ENCODE measurements at places on chromosomes 7 and 10.
A peak's percentile ranks its signal among the peaks of the same experiment; 100 is the strongest.

DNA sequence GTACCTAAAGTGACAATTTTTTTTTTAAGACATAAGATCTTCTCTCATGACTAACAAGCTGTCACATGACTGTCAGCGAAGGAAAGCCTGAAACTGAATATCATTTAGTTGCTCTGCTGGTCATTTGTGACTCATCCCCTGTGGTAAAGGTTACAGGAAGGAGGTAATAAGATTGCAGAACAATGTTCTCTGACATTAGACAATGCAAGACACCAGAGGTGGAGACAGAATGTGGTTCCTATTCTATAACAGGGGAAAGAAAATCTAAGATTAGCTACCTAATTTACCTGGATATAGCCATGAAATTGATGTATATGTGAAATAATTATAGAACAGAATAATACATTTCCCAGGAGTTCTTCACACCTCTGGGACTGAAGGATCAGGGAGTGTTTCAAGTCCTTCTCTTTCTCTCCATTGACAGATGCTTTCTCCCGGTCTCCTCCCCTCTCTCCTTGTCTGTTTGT, 47.7 kb downstream of the LRGUK start:
- DNase-seq: no peak

- DNase-seq: no peak
Observed at GRCh38 chr7:110507369-110507768, 583.6 kb upstream of the LRRN3 start.

- no peak for DNase-seq
Observed at GRCh38 chr10:47361293-47361692, 13.1 kb downstream of the RBP3 start.

DNA sequence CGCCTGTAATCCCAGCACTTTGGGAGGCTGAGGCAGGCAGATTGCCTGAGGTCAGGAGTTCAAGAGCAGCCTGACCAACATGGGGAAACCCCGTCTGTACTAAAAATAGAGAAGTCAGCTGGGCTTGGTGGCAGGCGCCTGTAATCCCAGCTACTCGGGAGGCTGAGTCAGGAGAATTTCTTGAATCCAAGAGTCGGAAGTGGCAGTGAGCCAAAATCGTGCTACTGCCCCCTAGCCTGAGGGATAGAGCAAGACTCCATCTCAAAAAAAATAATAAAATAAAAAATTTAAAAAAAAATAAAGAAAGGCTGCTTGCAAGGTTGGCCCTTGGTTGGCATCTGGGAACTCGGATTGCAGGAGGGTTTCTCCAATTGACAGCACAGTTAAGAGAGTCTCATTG, 221.6 kb downstream of the DGKI start:
- no peak for DNase-seq

DNA sequence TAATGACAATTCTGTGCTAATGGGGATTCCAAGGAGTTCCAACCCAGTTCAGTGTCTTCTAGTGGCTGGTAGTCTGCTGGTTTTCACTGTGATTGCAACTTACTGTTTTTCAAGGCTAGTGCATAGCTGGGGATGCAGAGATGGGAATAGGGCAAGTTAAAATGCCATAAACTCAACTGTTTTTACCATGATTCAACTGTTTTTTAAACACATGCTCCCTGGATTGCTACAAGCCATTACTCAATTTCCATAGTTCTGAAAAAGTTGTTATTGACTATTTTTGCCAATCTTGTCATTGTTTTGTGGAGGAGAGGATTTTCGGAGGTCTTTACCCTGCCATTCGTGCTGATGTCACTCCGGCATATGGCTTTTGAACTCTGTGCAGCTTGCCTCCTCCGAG, 245.3 kb downstream of the SUGCT start:
- no peak for DNase-seq

GRCh38 chr10:119209035-119209735, 1.8 kb downstream of the GRK5 start:
- peak; percentile 54 for DNase-seq

DNA sequence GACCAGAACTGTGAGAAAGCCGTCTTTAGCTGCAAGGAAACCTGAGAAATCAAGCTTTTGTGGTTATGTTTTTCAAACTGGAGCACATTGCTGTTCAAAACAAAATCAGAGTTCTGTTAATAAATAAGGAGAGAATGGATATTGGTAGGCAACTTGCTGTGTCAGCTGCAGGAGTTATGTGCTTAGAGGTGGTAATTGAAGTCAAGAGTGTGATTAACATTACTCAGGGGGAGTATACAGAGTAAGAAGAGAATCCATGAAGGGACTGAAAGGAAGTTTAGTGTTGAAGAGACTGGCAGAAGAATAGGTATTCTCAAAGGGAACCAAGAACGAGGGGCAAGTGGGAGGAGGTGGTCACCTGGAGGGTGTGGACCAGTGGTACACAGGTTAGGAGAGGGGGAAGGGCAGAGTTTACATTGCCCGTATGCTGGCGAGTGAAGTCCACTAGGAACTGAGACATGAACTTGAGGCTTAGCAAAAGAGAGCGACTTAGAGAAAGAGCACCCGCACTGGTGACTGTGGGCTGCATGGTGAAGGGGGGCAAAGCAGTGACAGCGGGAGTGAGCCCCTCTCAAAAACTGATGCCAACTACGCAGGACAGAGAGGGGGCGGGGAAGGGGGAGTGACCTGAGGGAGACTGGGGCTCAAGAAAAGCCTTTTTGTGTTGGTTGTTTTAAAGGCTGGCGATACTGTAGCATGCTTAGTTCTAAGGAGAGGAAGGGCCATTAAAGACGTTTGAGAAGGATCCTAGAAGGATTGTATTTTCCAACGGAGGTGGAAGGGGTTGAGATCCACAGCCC, 80.0 kb downstream of the SDK1 start:
- no peak for DNase-seq

- DNase-seq: no peak
Observed at GRCh38 chr7:128154504-128154903, 86.6 kb upstream of the LEP start.

DNA sequence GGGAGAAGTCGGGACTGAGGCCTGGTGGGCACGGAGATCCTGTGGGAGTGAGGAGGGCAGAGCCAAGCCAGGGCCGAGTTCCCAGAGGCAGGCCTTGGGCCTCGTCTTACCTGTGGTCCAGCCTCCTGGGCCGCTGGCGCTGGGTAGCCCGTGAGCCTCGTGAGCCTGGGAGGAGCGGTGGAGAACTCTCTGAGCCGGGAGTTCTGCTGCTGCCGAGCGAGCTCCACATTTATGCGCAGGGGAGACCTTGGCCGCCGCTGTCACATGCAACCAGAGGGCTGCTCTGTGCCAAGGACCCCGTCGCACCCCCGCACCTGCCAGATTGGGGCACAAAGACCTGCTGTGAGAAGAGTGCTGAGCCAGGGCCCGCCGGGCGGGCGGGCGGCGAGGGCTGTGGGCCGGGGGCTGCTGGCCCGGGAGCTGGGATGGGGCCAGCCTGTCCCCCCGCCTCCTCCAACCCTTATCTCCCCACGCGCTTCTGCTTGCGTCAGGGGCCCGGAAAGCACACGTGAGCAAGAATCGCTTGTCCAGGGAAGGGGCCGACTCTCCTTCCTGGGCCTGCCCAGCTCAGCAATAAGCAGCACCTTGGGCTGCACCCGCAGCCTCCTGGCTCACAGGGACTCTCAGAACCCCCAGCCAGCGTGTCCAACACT, 10.2 kb downstream of the VENTX start:
- no peak for DNase-seq

- no peak for DNase-seq
Observed at GRCh38 chr10:126729314-126729870, 58.9 kb upstream of the C10orf90 start.

GRCh38 chr10:121510201-121510771, 88.0 kb downstream of the FGFR2 start:
- DNase-seq: no peak

DNA sequence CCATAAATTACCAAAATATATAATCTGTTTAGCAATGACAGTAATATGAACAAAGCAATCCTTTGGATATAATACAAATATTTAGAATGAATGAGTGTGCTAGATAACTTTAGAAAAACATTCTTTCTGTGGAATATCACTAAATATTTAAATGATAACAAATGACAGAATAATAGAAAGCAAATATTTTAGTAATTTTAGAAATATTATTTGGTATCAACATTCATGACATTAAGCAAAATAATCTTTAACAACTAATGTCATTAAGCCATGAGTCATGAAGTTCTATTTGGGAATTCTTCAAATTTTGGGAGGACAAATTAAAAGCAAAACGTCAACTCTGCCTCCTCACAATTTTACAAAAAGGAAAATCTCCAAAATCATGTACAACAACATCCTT, 844.8 kb upstream of the LRRN3 start:
- no peak for DNase-seq

All from activated T-cell treated with anti-CD3 and anti-CD28 coated beads for 4 hours (primary cell).